ENCODE measurements at places on chromosomes 11 and 22. TPM values are rescaled to one million over a fixed set of nuclear protein-coding genes. Genes with fewer than 3 reads are reported as not detected.

Gene CRYBA4
- total RNA-seq: not detected

Gene HTATIP2
- total RNA-seq: 87.9 TPM

Gene PNPLA3
- total RNA-seq: 5.0 TPM

Gene F2
- total RNA-seq: 60.0 TPM

Gene TMEM123
- total RNA-seq: 400 TPM

Gene DEUP1
- total RNA-seq: 0.25 TPM

Gene ART5
- 1.1 TPM for total RNA-seq

Gene APOC3
- total RNA-seq: 128 TPM

Gene LMO1
- not detected for total RNA-seq

Gene TTC17
- total RNA-seq: 79.3 TPM

Gene HSPB2
- not detected for total RNA-seq

Gene PVALB
- total RNA-seq: not detected

Gene KDM4D
- 1.2 TPM for total RNA-seq

Gene HTR3B
- not detected for total RNA-seq

Gene HMOX1
- 93.0 TPM for total RNA-seq

Gene ESRRA
- 71.7 TPM for total RNA-seq

Gene OR4C5
- not detected for total RNA-seq

Gene MISFA
- 8.8 TPM for total RNA-seq

Gene CST6
- not detected for total RNA-seq

Gene CATSPER1
- not detected for total RNA-seq

Gene IGLL1
- not detected for total RNA-seq

Gene SPTBN2
- 45.0 TPM for total RNA-seq

Gene FIBIN
- not detected for total RNA-seq

Gene SLC17A6
- not detected for total RNA-seq

Gene SLC22A6
- not detected for total RNA-seq

Gene SELENOM
- total RNA-seq: 1.3 TPM

Gene KCNJ1
- not detected for total RNA-seq

Gene TECTA
- total RNA-seq: 0.41 TPM

Gene YAP1
- total RNA-seq: 207 TPM

Gene PKDREJ
- 0.05 TPM for total RNA-seq

Gene PRDM11
- total RNA-seq: 11.8 TPM

Gene HORMAD2
- 3.1 TPM for total RNA-seq

Gene MS4A3
- not detected for total RNA-seq

Gene DUSP8
- 7.7 TPM for total RNA-seq

Gene POLD3
- total RNA-seq: 49.7 TPM

Measured in Caco-2 (cell line).